ENCODE measurements at places on chromosomes 2 and 18. TPM values are rescaled to one million over a fixed set of nuclear protein-coding genes. Genes with fewer than 3 reads are reported as not detected.

DNA sequence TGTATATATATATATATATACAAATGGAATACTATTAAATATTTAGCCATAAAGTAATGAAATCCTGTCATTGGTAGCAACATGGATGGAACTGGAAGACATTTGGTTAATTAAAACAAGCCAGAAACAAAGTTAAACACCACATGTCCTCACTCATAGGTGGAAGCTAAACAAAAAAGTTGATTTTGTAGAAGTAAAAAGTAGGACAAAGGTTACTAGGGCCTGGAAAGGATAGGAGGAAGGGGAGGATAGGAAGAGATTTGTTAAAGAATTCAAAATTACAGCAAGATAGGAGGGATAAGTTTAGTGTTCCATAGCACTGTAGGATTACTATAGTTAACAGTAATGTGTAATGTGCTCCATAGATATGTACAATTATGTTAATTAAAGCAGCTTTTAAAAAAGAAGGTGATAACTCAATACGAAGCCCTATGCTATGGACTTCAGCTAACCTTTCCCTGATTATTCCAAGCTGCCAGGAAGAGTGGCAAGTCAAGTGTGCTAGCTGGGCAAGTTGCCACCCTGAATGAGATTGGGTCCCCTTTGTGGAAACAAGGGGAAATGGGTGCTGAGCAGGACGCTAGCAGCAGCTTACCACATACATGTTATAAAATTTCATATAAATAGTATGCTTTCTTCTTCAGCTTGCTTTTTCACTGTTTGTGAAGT, 12.3 kb downstream of the MERTK start:
- DNase-seq: no peak

- no peak for DNase-seq
These were observed 58.3 kb downstream of the MTCL1 start for GRCh38 chr18:8763611-8764010.

- DNase-seq: no peak
These were observed 251.4 kb downstream of the KLHL29 start for GRCh38 chr2:23636426-23636825.

The ST6GAL2 gene
- total RNA-seq: 1.7 TPM

- no peak for DNase-seq
These were observed 71.2 kb upstream of the CAVIN2 start for GRCh38 chr2:191917967-191918651.

The FN1 gene
- 89.6 TPM for total RNA-seq

GRCh38 chr2:135984199-135985017, 1.0 kb downstream of the DARS1 start:
- no peak for DNase-seq

- DNase-seq: no peak
These were observed 67.5 kb upstream of the RGPD5 start for GRCh38 chr2:109726379-109727270.

DNA sequence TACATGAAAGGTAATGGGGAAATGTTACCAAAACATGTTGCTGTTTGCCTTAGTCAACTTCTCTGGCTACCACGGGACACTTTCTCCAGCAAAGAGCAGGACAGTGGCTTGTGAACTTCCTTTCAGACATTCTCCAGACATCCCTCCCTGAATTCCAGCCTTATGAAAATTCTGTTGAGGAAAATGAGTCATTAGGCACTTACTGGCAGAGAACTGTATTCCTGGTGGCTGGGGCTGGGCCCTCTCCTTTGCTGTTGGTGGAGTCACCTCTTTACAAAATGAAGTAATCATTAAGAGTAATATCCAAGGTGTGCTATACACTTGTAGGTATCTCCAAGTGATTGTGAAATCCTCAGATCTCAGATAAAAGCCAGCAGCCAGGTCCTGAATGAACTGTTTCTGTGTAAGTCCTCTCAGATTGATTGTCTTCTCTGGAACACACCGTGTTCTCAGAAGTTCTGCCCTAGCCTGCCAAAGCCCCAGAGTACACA, 1.3 kb upstream of the FAP start:
- DNase-seq: no peak
